ENCODE measurements at places on chromosomes 11 and 22. TPM values are rescaled to one million over a fixed set of nuclear protein-coding genes. Genes with fewer than 3 reads are reported as not detected.

DNA sequence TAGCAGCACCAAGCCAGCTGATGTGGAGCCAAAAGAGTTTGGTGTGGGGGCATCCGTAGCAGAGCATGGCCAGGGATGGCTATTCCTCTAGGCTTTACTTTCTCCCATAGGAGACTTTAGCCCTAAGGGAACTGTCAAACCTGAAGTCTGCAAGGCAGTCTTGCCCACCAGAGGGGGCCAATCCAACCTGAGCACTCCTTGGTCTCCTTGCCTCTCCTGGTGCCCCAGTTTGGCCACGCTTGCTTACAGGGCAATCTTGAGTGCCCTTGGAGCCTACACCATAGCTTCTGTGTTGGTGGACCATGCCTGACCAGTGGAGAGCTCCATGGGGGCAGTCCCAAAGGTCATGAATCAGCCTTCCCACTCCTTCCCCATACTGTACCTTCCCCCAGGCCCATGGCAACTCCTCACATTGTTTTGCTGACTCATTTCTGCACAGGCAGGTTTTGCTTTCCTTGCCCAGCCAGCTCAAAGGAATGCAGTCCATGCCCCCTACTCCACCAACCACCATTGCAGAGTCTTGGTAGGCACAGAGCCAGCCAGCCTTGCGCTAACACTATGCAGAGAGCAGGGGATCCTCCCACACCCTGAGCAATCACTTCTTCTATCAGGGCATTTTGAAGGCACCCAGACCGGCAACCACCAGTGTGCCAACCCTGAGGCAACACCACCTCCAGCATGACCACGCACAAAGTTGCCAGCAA, 1421.2 kb upstream of the RAG2 start:
- no peak for DNase-seq

DNA sequence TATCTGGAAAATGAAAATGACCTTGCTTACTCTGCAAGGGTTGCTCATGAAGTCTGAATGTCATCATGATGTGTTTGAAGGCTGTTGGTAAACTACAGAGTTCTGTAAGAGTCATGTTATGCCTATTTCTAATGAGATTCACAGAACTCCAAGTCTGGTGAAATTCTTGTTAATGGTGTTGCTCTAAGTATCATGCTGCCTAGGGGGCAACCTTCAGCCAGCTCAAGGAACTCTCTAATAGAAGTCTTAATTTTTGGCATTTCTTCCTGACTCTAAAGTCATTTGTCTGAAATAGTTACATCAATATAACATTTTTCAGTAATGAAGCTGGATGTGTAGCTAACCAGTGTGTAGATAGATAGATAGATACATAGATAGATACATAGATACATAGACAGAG, 302.8 kb downstream of the FAT3 start:
- DNase-seq: no peak

DNA sequence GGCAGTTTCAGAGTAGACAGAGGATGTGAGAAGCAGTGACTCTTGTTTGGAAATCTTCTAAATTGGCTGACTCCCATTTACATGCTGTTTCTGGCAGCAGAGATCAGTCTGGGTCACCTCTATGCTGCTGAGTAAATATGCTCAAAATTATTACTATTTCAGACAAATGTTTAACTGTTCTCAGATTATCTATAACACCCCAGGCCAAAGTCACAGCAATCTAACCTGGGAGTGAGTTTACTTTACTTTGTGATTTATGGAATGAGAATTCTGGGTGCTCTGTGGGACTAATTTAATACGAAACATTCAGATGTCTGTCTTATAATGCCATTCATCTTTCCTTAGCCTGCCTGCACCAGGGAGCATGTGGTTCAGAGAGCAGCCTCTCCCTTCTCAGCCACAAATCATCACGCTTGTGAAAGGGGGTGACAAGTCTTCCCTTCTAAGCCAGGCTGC, 282.5 kb upstream of the MPPED2 start:
- no peak for DNase-seq

DNA sequence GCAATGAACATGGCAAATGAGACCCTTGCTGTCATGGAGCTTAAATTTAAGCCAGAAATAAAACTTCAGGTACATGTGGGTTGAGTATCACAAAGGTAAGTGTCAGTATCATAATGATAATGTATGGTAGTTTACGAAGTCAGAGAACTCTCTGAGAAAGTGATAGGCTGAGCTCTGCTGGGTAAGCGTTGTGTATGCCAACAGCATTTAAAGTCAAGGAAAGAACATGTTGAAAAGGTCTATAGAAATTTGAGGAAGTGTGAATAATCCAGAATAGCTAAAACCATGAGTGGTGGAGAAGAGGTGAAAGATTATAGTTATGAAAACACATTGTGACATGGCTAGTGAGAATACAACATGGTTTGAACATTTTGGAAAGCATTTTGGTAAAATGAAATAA, 17.4 kb upstream of the CTSC start:
- DNase-seq: no peak

GRCh38 chr11:44018829-44019228, 29.0 kb upstream of the ACCSL start:
- no peak for DNase-seq

DNA sequence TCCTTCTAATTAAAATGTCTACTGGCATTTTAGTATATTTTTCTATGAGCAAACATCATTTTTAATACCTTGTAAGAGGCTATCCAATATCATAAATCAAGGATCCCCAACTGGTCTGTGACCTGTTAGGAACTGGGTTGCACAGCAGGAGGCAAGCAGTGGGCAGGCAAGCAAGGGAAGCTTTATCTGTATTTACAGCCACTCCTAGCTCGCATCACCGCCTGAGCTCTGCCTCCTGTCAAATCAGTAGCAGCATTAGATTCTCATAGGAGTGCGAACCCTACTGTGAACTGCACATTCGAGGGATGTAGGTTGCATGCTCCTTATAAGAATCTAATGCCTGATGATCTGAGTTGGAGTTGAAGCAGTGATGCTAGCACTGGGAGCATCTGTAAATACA, 70.2 kb upstream of the CREB3L1 start:
- DNase-seq: no peak

DNA sequence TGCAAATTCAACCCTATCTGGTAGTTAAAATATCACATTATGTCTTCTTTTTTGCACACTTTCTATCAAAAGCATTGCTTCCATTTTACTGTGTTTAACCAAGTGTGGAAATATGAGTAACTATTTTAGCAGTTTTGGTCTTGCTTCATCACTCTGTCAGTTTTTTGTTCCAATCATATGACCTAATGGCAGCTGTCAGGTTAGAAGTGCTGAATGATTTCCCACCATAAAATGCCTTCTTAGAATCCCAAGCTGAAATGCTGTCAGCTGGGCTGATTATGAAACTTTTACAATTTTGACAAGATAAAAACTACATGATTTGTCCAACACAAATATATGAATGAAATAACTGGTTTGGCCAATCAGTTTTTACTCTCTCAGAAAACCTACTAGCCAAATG, 1654.6 kb upstream of the RAG2 start:
- no peak for DNase-seq

DNA sequence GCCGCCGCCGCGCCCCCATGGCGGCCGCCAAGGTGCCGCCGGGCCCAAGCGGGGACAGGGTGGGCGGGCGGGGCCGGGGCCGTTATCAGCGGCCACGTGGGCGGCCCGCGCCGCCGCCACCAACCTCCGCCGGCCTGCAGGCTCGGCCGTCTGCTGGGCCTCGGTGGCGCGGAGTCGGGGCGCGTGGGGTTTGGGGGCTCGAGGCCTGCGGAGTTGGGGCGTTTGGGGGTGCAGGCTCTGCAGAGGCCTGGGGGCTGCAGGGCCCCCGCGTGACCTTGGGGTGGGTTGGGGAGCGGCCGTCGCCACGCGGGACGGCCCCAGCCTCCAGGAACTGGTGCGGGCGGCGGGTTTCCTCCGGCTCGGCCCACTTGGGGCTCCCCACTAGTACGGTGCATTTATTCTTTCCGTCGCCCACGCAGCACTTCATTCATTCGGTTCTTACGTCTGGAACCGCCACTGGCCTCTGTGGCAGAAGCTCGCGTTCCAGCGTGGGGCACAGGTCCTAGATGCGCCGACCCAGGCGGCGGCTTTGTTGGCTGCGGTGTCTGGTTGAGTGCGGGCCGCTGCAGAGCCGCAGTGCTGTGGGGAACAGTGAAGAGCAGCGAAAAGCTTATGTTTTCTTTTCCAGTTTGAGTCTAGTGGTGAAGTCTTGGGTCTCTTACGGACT, 740 bp upstream of the TRMT2A start:
- peak; percentile 25 for DNase-seq

DNA sequence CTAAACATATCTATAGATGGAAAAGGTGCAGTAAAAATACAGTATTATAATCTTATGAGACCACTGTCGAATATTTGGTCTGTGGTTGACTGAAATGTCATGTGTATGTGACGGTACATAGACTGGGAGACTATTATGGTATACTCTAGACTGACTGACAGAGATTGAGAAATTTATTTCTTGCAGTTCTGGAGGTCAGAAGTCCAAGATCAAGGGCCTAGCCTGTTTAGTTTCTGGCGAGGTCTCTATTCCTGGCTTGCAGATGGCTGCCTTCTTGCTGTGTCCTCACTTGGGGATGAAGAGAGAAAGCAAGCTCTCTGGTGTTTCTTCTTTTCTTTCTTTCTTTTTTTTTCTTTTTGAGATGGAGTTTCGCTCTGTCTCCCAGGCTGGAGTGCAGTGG, 7.3 kb upstream of the OSBP2 start:
- DNase-seq: no peak

DNA sequence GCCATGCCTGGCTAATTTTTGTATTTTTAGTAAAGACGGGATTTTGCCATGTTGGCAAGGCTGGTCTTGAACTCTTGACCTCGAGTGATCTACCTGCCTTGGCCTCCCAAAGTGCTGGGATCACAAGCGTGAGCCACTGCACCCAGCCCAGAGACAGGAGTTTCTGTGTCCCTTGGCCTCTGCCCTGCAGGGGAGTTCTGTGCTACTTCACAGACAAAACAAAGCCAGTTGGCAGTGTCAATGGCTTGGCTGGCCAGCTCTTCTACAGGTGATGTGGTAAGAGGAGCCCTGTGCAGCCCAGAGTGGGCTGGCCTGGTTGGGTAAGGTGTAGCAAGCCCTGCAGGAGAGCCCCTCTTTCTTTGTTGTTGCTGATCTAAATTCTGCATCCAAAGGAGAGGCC, 60.5 kb upstream of the SHISAL1 start:
- no peak for DNase-seq

DNA sequence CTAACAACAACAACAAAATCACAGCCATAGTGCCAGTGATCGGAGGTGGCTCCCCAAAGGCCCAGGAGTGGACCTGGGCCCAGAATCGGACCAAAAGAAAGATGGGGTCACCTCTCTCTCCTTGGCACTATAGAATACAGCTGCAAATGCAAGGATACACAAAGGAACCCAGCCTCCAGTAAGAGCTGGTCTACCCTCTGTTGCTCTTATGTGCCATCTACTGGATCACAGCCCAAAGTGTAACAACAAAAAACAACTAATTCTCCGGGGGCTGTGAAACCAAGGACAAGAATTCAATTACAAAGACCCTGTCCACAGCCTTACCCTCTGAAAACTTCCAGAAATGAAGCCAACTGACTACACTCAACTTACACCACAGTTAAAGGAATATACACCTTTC, 21.6 kb downstream of the OR8G5 start:
- DNase-seq: no peak

DNA sequence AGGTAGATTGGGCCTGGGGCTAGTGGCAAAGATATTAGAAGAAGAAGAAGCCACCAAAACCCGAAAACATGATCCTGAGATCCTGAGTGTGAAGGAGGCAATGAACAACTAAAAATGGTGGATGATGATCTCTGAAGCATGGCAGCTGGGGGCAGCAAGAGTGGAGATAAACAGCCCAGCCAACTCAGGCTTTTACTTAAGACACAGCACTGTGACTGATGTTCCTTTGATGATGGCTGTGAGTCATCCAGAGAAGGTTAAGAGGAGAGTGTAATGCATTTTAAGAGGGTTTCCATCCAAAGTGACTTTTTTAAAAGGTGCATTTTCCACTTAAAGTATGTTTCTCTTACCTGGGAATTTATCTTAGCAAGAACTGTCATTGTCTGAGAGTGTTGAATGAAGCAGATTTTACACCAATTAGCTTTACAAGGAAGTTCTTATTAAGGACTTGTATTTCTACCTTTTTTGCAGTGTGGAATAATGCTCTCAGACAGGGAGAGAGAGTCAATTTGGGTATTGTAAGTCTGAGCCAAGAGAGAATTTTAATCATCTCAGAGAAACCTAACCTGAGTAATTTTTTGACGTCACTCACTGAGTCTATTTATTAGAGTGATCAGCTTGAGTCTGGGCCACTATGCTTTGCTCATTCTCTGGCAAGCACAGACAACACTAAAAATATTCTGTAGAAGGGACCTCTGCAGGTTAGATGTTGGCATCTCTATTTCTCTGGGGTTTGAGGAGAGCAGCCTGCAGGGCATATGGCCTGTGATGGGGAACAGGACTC, 14.1 kb upstream of the CALCB start:
- no peak for DNase-seq

- no peak for DNase-seq
Measured at GRCh38 chr11:2653930-2654739, 45.7 kb downstream of the KCNQ1OT1 start.

DNA sequence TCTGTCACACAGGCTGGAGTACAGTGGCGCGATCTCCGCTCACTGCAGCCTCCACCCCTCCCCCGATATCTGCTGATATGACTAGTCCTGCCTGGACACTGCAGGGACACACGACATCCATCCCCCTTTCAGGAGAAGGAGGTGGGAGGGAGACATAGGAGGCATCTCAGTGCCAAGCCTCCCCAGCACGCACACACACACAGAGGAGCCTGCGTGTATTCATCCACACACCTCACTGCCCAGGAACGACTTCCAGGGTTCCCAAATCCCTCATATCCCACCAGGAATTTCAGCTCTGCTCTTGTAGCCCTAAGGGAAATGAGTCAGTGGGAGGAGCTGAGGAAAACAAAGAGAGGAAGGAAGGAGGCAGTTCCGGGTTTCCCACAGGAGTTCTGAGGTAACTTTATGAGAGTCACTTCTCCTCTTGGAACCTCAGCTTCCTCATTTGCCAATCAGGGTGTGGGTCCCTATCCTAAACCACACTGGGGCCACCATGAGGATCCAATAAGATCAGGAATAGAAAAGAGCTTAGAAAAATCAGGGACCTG, 37.2 kb upstream of the ACER3 start:
- DNase-seq: peak; percentile 97

- DNase-seq: no peak
Measured at GRCh38 chr11:93861808-93862207, 11.4 kb upstream of the VSTM5 start.

GRCh38 chr11:102429691-102430090, 22.9 kb downstream of the TMEM123 start:
- no peak for DNase-seq

DNA sequence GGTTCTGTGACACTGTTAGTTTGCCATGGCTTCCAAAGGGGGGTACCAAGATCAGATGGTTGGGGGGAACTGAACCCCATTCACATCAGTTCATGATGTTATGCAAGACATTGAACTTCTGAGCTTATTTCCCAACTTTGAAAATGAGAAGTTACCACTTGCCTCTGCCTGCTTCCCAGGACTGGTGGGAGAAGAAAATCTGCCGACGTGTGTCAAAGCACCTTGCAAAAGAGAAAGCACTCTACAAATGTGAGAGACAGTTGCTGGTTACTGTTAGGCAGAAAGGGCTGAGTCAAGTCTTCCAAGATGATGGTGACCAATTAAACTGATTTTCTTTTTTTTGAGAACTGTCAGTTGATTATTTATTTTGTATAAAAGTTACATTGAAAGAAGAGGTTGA, 45.6 kb downstream of the SMCO4 start:
- no peak for DNase-seq

Gene OVOL1
- not detected for polyA plus RNA-seq

Gene TMPRSS5
- 0.40 TPM for polyA plus RNA-seq

Gene RIC3
- polyA plus RNA-seq: not detected

Gene C1QTNF4
- 5.4 TPM for polyA plus RNA-seq

Gene KRTAP5-11
- polyA plus RNA-seq: not detected

Gene PAMR1
- polyA plus RNA-seq: not detected

Measured in endothelial cell of umbilical vein (primary cell).